ENCODE measurements at places on chromosomes 4 and X.

DNA sequence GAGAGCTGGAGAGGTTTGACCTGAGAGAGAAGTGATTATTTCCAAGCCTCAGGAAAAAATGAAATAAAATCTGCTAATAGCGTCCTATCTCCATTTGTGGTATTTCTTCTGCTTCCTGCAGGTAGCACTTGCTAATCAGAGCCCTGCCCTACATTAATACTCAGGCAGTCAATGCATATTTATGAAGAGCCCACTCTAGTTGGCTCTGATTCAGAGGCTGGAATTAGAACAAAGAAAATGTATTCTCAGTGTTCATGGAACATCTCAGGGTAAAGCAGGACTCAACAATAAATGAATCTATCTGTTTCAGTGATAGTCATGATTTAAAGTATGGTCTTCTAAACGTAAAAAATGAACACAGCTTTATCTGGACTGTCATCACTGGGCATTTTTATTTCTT, 1.4 kb upstream of the ATP8A1 start:
- no peak for DNase-seq

- DNase-seq: no peak
Measured at GRCh38 chrX:72028701-72029470, 102.8 kb downstream of the RTL5 start.

- DNase-seq: no peak
Measured at GRCh38 chr4:80213117-80213815, 16.0 kb downstream of the PRDM8 start.

GRCh38 chrX:115040417-115040816, 23.0 kb upstream of the IL13RA2 start:
- no peak for DNase-seq

GRCh38 chrX:39308126-39308525, 506.9 kb downstream of the MID1IP1 start:
- DNase-seq: no peak

DNA sequence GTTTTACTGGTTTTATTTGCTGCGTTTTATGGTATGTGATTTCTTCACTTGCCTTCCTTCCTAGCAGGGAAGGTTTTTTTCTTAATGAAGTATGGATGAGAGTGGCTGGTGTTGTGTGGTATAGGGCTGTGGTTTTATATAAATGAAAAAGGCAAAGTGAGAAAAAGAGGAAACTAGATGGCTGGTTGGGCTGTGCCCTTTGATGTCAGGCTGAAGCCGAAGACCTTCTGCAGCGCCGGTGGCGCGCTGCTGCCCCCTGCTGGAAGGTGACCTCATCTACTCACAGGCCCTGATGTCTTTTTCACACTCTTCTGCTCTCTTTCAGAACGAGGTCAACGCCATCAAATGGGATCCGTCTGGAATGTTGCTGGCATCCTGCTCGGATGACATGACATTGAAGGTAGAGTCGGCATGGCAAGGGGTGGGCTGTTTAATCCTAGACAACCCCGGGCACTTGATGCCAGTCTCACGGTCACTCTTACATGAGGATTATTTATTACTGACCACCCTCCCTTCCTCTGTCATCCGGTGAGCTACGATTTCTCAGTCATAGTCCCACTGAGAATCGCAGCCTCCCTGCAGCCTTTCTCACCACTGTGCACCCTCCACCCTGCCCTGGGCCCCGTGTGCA, 56.6 kb downstream of the GPR143 start:
- peak; percentile 71 for DNase-seq

Data from cerebellar cortex (tissue), 1 donor.